ENCODE measurements at places on chromosomes 7 and 10. TPM values are rescaled to one million over a fixed set of nuclear protein-coding genes. Genes with fewer than 3 reads are reported as not detected.
A peak's percentile ranks its signal among the peaks of the same experiment; 100 is the strongest.

The KCTD7 gene
- 16.5 TPM for total RNA-seq

The OPN1SW gene
- total RNA-seq = not detected

The BLNK gene
- 55.4 TPM for total RNA-seq

The TMEM229A gene
- not detected for total RNA-seq

The NUTM2A gene
- 1.0 TPM for total RNA-seq

The EN2 gene
- not detected for total RNA-seq

The ZNF365 gene
- 1.0 TPM for total RNA-seq

The TMEM176A gene
- total RNA-seq = 27.5 TPM

The DLX5 gene
- not detected for total RNA-seq

The CPA2 gene
- 4,161 TPM for total RNA-seq

The MYPN gene
- total RNA-seq = 2.3 TPM

The AASS gene
- 28.5 TPM for total RNA-seq

The ACTL6B gene
- 0.52 TPM for total RNA-seq

- no peak for DNase-seq
Observed at GRCh38 chr10:91540733-91541132, 92.1 kb downstream of the PPP1R3C start.

GRCh38 chr10:44581996-44582395 lies 197.1 kb upstream of the CXCL12 start:
- DNase-seq = peak; percentile 22

DNA sequence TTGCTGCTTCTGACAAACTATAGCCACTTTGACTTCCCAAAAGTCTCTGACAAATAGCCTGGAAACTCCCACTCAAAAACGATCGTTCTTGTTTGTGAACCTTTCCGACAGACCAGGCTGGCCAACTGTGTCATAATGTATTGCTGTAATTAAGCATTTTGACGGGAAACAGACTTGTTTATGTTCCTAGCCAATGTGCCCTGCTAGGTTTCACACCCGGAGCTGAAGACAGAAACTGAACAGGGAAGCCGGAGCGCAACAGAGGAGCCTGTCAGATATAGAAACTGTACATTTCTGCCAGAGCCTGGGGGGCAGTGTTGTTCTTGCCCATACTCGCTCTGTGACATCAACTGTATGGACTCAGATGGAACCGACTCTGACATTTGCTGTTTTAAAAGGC lies 55.3 kb upstream of the C7orf33 start:
- DNase-seq = no peak

DNA sequence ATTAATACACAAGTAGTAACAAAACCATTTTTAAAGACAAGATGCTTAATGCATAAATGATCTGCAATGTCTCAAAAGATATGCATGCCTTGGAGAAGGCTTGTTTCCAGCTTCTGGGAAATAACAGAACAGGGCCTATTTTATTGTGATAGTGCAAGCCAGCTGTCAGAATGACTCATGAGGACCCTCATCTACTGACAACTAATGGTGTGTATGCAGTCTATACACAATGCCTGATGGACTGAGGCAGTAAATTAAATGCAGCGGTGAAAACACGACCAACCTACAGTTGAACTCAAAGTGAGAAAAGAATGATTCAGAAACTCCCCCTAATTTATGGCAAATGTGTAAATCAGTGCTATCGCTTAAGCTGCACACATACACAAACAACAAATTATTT lies 46.3 kb downstream of the VPS41 start:
- no peak for DNase-seq

DNA sequence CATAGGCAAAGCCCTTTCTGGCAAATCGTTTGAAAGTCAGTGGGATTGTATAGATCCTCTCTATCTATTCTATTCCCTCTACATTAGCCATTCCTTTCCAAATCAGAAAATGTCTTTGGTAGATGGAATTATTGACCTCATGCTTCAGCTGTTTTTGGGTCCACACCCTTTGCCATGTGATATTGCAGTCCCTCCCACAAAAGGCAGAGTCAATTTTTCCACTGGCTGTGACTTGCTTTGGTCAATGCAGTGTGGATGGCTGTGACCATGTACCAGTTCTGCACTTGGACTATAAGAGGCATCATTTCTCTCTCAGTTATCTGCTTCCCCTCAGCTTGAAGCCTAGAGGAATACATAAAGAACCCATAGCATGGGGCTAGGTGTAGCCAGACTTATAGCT lies 332.9 kb downstream of the PTEN start:
- no peak for DNase-seq

DNA sequence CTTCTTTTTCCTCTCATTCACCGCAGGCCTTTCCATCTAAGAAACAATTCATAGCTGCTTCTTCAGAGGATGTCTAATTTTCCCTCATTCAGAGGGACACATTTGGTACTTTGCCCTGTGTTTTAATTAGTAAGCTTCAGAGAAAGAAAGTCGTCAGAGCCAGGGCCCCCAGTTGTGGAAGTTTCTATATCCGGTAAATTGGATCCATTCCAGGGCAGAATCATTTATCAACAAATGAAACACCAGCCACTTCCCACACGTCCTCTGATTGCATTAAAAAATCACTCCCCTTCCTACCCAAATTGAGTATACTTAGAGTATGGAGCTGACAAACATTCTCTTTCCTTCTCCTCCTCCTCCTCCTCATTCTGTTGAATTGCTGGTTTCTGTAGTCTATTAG lies 205.8 kb upstream of the HDAC9 start:
- DNase-seq = no peak

DNA sequence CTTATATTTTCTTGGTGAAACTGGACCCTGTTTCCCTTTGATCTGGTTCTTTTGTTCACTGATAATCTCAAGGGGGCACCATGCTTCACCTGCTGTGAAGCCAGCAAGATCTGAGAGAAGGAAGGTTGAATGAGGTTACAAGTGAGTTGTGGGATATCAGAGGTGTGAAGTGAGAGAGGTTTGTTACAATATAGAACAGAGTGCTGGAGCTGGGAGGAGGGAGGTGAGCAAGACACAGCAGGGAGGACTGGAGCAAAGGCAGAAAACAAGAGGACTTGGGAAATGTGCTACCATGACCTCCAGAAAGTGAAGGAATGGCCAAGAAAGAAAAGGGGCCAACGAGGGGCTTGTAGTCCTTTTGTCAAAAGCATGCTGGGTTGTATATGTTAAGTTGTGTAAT lies 156.6 kb downstream of the LRMDA start:
- DNase-seq = no peak

DNA sequence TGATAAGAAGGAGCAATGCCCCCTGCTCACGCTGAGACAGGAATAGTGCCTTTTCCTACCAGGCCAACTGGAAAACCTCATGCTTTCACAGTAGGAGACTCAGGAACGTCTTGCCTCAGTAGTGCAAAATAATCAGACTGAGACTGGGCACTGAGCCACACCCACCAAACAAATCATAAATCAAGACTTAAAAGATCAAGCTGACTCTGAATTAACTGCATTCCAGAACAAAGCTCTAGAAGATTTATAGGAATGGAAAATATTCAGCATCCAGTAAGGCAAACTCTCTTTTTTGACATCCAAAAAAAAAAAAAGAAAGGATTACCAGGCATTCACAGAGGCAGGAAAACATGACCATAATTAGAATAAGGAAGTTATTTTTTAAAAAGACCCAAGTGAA lies 30.5 kb upstream of the SLC18A3 start:
- DNase-seq = no peak

DNA sequence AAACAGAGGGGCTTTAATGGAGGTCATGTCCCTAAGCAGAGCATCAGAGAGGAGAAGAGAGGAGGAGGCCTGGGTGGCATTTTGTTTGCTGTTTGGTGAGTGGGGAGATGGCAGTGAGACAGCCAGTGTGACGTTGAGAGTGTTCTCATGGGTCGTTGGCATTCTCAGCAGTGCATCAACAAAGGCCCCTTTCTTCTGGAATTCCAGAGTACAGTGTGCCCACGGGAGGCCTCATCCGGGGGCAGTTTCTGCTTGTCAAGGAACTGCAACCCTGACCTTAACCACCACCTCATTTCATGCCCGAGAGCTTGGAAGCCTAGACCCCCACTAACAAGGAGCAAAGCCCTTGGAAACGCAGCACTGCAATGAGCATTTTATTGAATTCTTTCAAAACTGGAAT lies 92.9 kb downstream of the CELF2 start:
- DNase-seq = no peak

DNA sequence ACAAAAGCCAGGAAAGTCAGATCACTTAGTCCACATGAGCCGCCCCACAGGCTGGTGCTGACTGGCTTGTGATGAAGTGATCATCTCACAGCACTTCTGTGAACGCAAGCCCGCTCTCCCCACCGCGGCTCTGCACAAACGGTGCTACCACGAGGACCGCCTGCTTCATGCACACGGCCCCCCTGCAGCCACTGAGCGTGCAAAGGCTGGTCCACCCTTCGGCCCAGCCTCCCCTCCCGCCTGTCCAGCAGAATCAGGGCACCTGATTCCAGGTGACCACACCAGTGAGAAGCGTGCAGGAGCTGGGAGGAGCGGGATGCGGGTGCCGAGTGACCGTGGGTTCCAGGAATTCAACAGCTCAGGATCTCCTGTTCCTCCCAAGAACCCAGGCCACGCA lies 32.2 kb downstream of the MAD1L1 start:
- no peak for DNase-seq

GRCh38 chr10:85581371-85581770 lies 785.2 kb downstream of the GRID1 start:
- DNase-seq = no peak

DNA sequence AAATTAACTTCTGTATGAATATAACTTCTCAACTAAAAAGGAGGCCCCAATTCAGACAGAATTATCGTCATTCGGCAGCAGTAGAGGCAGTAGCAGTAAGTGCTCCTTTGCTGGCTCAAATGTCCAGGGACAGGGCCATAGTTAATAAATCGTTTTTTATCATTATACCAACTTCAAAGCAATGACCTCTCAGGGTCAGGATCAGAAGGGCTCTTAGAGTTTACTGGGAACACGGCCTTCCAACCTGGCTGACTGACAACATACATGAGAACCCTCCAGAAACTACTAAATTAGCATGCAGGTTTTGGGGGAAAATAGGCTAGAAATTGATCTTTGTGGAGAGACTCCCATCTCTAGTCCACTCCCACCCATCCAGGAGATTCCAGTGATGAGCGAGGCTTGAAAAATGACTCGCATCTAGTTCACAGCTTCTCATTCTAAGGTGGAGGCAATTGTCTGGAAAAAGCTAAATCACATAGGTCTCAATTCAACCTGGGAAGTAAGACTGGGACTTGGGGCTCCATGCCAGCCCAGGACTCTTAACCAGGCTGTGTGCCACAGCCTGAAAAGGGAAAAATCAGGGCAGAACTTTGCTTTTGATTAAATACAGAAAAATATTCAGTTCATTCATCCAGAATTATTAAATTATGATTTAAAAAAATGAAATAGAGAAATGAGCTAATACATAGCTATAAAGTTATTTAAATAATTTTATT lies 84.6 kb downstream of the ABLIM1 start:
- DNase-seq = no peak

- no peak for DNase-seq
Observed at GRCh38 chr10:20713420-20713819, 183.7 kb downstream of the NEBL start.

- no peak for DNase-seq
Observed at GRCh38 chr7:27068259-27068658, 27.5 kb downstream of the HOXA1 start.

- no peak for DNase-seq
Observed at GRCh38 chr7:39602351-39602750, 21.0 kb upstream of the RALA start.

DNA sequence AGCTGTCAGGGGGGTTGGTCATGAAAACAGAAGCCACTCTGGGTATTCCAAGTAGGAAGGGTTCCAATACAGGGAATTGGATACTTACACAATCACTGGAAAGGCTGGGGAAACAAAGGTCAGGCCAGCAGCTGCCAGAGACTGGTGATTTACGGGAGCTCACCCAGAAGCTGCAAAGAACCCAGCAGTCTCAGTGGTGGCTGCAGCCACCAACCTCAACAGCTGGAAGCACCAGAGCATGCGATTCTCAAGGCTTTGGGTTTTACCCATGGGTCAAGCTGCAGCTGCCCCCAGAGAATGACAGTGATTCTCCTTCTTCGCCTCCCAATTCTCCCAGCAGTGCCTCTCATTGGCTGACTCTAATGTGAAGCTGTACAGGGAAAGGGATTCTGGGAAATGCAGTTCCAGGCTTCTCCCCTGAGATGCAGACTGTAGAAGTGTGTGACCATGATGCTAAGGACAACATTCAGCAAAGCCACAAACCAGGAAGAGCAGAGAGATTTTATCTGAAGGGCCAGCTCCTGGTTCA lies 107.2 kb upstream of the TCF7L2 start:
- DNase-seq = no peak

- DNase-seq = peak; percentile 49
Observed at GRCh38 chr7:78039790-78040776, 241.5 kb downstream of the PHTF2 start.

DNA sequence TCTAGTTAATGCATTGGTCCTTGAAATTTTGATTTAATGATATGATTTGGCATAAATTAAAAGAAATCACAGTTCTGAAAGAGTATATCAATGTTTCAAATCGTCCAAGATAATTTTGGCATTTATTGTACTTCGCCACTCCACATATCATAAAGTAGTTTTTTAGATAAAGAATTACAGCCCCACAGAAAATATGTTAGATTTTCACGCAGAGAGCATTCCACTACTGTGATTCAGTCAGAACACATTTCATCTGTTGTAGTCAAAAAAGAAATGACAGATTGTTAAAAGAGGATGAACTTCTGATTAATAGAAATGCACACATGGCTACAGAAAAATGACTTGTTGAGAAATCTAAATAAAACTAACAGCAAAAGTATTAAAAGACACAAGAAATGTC lies 1063.5 kb upstream of the LRRN3 start:
- DNase-seq = no peak

- no peak for DNase-seq
Observed at GRCh38 chr10:125801574-125801973, 21.5 kb downstream of the UROS start.

GRCh38 chr7:35485436-35485835 lies 209.5 kb downstream of the HERPUD2 start:
- DNase-seq = no peak

GRCh38 chr10:132960071-132960472 lies 17.7 kb upstream of the CFAP46 start:
- DNase-seq = no peak

- peak; percentile 57 for DNase-seq
Observed at GRCh38 chr10:127906548-127907377, at the start of gene PTPRE. Gene PTPRE, plus strand, starts transcription at chr10:127907103. Its CDS starts 133,779 bp downstream, at chr10:128040882.

GRCh38 chr7:27972276-27972675 lies 208.3 kb downstream of the JAZF1 start:
- no peak for DNase-seq

DNA sequence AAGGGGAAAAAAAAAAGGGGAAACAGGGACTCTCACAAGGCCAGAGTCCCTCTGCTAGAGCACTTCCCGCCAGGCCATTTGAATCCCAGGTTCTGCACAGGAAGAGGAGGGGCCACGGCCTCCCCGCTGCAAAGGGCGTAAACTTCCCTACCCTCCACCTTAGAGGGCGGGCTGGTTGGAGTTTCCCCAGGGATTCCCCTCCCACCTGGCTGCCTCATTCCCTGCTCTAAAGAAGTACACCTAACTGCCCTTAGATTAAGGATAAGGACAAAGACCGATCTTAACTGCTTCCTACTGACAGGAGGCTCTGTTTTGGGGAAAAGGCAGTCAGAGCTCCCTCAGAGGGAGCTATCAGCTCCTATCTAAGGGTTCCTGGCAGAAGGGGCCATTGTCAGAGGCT lies 102.0 kb upstream of the ARMC3 start:
- DNase-seq = no peak
